ENCODE measurements at places on chromosomes 5 and 9.

- DNase-seq: no peak
Measured at GRCh38 chr5:12865529-12865928, 961.3 kb upstream of the CTNND2 start.

GRCh38 chr5:136087961-136088871 lies 44.4 kb upstream of the SMAD5 start:
- DNase-seq: no peak

GRCh38 chr9:130570208-130570607 lies 9.2 kb upstream of the FUBP3 start:
- DNase-seq: no peak

- no peak for DNase-seq
Measured at GRCh38 chr9:83964973-83965349, 15.1 kb downstream of the HNRNPK start.

DNA sequence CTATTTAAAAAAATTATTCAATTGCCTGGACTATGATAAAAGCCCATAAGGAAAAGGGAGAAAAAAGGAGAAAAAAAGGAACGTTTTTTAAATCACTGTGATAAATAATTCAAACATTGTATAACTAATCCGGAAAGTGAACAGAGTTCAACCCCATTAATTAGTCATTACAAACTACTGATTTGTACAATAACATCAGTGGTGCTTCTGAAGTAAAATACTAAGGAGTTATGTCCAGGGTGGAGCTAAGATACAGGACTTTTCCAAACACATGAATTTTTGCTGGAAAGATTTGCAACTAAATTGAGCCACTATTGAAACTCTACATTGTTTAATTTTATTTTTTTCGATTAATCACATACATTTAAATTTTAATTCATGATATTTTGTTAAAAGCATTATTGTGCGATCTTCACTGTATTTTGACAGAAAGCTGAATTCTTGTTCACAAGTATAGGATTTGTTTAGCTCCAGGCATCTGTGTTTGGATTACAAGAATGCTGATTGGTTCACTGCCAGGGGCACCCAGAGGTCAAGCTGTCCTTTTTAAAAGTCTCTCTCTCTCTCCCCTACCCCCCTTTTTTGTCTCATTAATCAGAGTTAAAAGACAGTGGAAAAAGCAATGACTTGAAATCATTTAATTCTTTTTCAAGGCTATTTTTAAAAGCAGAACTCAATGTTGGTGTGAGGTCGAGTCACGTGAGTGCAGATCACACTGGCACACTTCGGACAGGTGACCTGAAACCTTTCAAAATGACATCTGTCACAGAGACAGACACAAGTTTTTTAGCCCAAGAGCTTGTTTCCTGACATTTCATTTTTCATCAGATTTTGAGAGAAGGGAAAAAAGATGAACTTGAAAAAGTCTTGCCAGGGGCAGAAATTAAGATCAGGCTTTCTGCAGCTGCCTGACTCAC lies 387.3 kb downstream of the NR2F1-AS1 start:
- no peak for DNase-seq

DNA sequence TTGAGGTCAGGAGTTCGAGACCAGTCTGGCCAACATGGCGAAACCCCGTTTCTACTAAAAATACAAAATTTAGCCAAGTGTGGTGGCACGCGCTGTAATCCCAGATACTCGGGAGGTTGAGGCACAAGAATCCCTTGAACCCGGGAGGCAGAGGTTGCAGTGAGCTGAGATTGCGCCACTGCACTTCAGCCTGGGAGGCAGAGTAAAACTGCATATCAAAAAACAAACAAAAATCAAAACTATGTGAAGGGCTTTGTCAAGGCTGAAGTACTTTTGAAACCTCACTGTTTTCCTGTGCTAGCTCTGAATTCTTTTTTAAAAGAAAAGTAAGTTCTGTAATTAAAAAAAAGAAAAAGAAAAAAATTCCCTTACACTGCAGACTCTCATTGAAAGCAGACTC lies 65.1 kb upstream of the KLF4 start:
- no peak for DNase-seq

GRCh38 chr9:76703270-76703669 lies 61.0 kb upstream of the PCA3 start:
- DNase-seq: no peak

- DNase-seq: peak; percentile 93
Measured at GRCh38 chr9:113150670-113151611, at the start of gene SLC31A2. Gene SLC31A2 (plus strand): TSS chr9:113151007. CDS start chr9:113151075, 68 bp downstream.

DNA sequence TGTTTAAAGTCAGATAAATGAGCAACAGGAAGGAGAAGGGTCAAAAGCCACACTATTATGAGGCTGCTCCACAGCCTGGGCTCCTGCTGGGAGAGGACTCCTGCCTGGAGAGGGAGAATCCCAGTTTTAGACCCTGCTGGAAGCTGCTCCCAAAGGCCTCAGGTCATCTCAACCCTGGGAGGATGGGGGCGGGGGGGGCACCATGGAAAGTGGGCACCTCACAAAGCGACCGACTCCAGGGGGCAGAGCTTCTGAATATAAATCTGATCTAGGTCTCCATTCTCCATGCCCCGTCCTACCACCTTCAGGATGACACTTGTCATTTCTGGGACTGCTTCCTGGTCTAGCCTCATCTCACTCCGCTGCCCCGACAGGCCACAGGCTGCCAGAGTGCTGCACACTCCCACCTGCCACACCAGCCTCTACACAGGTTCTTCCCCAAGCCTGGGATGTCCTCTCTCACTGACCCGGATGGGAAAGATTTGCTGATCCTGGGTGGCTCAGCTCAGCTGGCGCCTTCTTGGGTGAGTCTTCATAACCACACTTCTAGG lies 183.4 kb downstream of the GAPVD1 start:
- DNase-seq: no peak

- DNase-seq: peak; percentile 30
Measured at GRCh38 chr9:127793093-127793708, 7.4 kb downstream of the CDK9 start.

GRCh38 chr9:134937164-134937555 lies 19.4 kb upstream of the FCN1 start:
- no peak for DNase-seq

DNA sequence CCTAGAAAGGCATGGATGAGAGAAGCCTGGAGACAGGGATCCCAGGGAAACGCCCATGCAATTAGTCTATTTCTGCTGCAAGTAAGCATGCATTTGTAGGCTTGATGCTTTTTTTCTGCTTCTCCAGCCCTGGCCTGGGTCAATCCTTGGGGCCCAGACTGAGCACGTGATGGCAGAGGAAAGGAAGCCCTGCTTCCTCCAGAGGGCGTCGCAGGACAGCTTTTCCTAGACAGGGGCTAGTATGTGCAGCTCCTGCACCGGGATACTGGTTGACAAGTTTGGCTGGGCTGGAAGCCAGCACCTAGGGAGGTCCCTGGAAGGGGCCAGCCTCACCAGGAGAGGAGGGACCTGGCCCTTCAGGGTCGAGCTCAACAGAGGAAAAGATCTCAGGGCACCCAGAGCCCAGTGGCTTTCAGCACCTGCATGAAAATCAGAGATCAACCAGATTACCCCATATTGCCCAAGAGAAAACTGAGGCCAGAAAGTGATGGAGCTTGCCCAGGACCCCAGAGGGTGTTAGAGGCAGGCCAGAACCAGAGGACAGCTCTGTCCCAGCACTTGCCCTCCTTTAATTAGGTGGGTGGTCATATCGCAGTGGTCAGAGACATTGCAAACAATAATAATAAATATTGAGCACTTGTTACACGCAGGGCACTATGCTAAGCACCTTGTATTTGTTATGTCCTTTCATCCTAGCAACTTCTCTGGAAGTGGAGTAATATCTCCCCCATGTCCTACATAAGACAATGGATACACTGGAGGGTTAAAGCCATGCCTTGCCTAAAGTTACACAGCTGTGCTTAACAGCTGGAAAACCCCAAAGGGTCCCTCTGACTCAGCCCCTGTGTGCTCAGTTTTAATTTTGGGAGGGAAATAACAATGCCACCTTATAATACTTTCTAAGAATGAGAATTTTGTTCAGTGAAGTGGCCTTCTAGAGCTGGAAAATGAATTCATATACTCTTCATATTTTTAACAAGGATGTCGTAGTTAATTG lies 67.1 kb downstream of the KLF4 start:
- DNase-seq: no peak

DNA sequence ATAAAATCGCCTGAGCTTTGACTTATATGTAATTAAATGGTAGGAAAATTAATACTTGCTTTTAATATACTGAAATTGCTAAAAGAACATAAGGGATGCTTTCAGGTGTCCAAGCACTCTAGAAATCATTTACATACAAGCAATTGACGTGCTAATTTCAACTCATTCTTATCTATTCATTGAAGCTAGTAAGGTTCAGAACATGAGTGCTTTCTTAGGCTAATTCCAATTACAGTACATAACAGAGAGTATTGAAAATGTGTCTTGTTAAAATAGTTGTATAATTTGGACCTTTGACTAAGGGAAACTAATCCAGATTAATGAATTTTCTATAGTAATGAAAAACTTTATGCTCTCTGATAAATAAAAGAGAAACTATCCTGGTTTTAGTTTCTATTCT lies 1016.4 kb upstream of the TYRP1 start:
- DNase-seq: no peak

GRCh38 chr9:70995511-70995910 lies 125.9 kb downstream of the TRPM3 start:
- DNase-seq: no peak

- DNase-seq: peak; percentile 62
Measured at GRCh38 chr9:124771867-124772679, 962 bp upstream of the NR6A1 start.

GRCh38 chr5:77893225-77893860 lies 117.2 kb upstream of the TBCA start:
- DNase-seq: no peak

DNA sequence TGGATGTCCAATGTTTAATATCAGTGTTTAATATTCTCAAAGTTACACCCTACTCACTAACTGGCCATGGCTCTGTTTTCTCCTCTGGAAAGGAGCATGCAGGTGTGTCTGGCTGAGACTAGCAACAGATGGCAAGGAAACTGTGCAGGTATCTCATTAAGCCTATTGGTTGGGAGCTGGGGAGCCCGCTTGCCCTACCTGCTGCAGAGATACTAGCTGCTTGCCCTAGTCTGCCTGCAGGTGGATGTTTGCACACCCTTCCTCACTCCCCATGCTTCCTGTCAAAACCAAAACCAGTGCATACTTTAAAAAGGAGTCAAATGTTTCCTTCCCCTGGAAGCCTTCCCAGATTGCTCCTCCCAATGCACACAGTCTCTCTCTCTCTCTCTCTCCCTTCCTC lies 228.3 kb upstream of the RASEF start:
- DNase-seq: no peak

GRCh38 chr5:14767735-14768507 lies 103.4 kb downstream of the OTULIN start:
- no peak for DNase-seq

GRCh38 chr9:132163876-132164603 lies 2.2 kb downstream of the NTNG2 start:
- DNase-seq: no peak

DNA sequence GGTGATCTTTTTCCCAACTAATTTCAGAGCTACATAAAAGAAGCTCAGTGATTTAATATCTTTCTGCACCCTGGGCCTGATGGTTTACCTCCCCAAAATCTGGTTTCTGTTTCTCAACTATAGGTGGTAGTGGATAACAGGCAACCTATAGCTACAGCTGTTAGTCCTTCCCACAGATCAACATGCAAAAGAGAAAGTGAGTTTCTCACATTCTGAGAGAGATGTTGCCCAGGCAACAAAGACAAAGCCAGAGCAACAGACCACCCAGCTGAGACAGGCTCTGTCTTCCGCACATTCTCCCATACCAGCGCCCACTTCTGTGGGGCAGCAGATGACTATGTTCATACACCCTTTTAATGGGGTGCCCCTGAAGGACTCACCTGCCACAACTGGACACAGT lies 40.7 kb upstream of the PPP2R2B start:
- no peak for DNase-seq

- no peak for DNase-seq
Measured at GRCh38 chr5:134561871-134562296, 36.4 kb downstream of the JADE2 start.

- DNase-seq: peak; percentile 16
Measured at GRCh38 chr9:93256878-93257807, 73.2 kb downstream of the WNK2 start.

- DNase-seq: no peak
Measured at GRCh38 chr5:179509845-179510244, 40.5 kb upstream of the RUFY1 start.

GRCh38 chr5:157306692-157307471 lies 41.0 kb downstream of the CYFIP2 start:
- DNase-seq: no peak

DNA sequence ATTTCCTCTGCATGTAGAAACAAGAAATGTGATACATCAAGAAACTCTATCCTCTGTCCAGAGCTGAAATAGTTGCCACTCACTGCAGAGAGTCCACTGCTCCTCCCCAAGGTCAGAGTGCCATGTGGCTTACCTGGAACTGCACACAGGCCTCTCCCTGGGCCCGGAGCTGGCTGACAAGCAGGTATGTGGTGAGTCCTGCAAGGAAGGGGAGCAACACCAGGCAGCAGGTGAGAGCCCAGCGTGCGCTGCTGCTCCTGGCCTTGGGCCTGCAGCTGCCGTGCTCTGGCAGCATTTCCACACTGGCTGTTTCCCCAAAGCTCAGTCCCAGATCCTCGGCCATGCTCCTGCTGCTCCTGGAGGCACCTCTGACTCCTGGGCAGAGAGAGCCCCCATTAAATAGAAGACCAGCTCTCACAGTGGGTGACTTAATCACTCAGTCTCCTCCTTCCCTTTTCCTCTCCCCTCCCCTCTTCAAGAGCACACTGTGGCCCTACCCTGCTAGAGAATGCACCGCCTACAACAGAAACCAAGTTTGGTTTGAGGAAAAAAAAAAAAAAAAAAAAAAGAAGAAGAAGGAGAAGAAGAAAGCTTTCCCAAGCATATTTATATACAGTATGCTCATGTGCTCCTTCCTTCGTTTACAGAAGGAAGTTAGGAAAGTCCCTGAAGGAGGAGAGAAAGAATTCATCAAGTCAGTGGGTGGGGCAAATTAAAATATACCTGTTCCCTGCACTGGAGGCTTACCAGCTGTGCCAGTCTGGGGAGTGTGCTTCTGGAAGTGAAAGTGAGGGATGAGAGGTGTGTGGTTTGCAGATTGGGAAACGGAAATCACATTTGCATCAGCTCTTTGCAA lies at the start of gene TNFSF15:
TSS of gene TNFSF15 (minus strand) at position 370 of the 856 bp plus-strand sequence. CDS start at position 343, 27 bp downstream.
- no peak for DNase-seq

DNA sequence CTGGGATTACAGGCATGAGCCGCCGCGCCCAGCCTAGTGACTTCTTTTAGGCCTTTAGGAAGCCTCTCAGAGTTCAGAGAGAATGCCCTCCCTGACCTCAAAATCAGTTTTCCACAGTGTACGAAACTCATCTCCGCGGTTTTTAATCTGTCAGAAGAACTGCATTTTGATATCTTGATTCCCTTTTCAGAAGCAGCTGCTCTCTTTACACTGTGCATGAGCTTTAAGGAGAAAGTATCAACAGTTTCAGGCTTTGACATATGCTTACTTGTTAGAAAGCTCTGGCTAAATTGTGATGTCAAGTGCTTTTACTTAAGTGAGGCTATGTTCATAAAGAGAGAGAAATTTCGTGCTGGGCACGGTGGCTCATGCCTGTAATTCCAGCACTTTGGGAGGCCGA lies 74.6 kb downstream of the USP20 start:
- no peak for DNase-seq

- no peak for DNase-seq
Measured at GRCh38 chr9:74940600-74940999, 12.1 kb downstream of the C9orf40 start.

All from dorsolateral prefrontal cortex (tissue), 122 donors.